ENCODE measurements at places on chromosomes 16 and 17. TPM values are rescaled to one million over a fixed set of nuclear protein-coding genes. Genes with fewer than 3 reads are reported as not detected.

Gene B4GALNT2
- polyA plus RNA-seq: not detected

GRCh38 chr17:49585422-49586027 is 9.9 kb downstream of the NXPH3 start:
- H3K4me1 ChIP-seq: no peaks in the 10 kb centered on the region
- no peak for DNase-seq
- H3K27me3 ChIP-seq: no peaks in the 10 kb centered on the region
- no peak overlapping the region for H3K4me3 ChIP-seq
- H3K27ac ChIP-seq: no peak overlapping the region

DNA sequence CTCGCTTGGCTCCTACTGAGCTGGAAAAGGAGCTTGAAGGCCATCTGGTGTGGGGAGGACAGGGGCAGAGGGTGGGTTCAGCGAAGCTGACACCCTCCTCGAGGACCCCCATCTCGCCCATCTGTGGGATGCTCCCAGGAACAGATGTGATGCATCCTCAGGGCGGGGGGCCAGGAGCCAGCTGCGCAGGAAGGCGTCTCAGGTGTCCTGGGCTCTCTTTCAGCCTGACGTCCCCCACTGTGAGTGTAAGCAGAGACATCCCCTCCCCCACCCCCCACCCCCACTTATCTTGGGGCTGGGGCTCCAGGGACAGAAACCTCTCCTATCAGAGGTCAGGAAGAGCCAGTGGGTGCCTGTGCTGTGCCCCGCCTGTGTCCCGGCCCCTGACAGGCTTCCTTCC is 16.2 kb downstream of the KIF19 start:
- H3K36me3 ChIP-seq: no peaks in the 10 kb centered on the region
- H3K27me3 ChIP-seq: no peaks in the 10 kb centered on the region
- H3K4me1 ChIP-seq: no peaks in the 10 kb centered on the region
- no peak for DNase-seq
- no peak overlapping the region for H3K4me3 ChIP-seq

DNA sequence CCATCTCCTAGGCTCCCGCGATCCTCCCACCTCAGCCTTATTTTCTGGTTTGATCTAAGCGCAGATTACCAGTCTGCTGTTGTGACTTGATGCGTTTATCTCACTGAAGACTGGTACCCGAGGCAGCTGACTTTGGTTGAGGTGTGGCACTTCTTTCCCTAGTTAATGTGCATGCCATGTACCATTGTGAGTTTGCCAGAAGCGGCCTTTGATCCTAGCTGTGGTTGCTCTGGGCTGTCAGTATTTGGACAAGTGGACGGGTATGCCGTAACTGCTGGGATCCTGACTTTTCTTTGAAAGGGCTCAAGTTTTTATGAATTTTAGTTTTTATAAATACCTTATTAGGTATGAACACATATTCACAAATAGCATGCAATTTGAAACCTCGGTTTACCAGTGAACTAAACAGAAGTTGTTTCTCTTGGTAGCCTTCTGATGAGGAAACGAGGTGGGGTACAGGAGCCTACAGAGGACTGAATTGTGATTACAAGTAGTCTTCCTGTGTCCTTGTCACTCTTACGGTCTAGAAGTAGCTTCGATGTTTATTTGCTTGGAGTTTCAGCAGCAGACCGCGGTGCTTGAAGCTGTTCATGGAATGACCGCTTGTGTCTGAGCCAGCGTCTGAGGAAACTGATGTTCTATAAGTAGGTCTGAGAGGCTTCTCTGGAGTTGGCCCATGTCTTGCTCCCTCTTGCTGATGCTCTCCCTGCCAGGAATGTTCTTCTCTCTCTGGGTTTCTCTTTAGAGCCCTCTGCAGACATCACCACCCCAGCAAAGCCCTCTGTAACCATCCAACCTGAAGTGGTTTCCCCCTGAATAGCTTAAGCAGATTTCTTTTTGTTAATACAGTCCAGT is 40.0 kb downstream of the SEC14L1 start:
- no peaks in the 10 kb centered on the region for H3K27me3 ChIP-seq
- peak; percentile 49 for DNase-seq
- H3K4me3 ChIP-seq: peak overlapping the region; percentile 16
- no peaks in the 10 kb centered on the region for H3K36me3 ChIP-seq

GRCh38 chr17:7823581-7824001 is 10.4 kb upstream of the KDM6B start:
- H3K27me3 ChIP-seq: no peaks in the 10 kb centered on the region
- H3K4me1 ChIP-seq: no peaks in the 10 kb centered on the region
- no peak overlapping the region for H3K27ac ChIP-seq

DNA sequence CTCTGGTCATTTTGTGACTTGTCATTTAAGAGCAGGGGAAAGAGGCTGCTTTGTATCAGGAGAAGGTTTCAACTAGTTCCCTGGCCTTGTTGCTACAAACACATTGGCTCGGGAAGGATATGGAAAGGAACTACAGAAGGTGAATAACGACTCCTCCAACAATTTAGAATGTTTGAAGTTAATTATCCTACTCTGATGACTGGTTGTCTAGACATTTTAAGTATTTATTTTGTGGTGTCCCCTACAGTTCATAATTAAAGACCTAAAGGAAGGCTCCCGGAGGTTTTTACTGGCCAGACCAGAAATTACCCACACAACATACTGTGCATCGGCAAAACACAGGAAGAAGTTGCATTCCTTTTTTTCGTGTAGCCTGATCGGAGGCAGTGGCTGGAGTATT is 515.8 kb upstream of the SALL1 start:
- DNase-seq: no peak
- no peaks in the 10 kb centered on the region for H3K36me3 ChIP-seq

DNA sequence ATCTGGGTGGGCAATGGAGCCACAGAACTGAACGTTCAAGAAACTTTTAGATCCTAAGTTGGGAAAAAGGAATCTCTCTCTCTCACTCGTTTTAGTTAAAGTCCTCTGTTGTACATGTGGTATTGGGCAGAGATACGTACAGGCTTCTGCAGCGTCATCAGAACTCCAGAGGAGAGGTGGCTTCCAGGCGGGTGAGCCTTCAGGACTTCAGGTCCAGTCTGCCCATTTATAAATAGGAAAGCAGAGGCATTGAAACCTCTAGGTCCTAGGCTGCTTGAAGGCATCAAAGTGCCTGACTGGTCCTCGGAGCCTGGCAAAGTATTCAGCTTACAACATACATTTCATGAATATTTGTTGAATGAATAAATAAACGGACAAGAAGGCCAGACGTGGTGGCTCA is 8.1 kb upstream of the TNFRSF13B start:
- peaks cover 15% of the 10 kb centered on the region for H3K4me1 ChIP-seq
- no peaks in the 10 kb centered on the region for H3K27me3 ChIP-seq

- no peak overlapping the region for H3K4me3 ChIP-seq
- H3K4me1 ChIP-seq: no peaks in the 10 kb centered on the region
- DNase-seq: no peak
- H3K36me3 ChIP-seq: no peaks in the 10 kb centered on the region
- no peaks in the 10 kb centered on the region for H3K27me3 ChIP-seq
- no peak overlapping the region for H3K27ac ChIP-seq
Measured at GRCh38 chr16:52407778-52408177, 139.2 kb downstream of the TOX3 start.

DNA sequence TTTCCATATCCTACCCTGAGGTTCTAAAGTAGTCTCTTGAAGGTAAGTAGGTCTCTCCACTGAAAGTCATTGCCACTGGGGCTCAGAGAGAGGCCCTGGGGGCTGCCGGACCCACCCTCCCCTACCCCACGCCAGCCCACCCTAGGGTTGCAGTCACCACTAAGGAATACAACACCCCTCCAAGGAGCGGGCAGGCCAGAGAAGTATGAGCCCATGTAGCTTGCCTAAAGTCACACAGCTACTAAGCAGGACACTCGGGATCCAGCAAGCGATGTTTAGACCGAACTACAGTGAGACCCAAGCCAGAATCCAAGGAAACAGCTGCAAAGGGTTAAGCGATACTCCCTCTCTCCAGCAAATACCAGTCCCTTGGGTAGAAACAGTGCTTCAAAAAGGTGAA is 27.0 kb downstream of the C16orf78 start:
- no peaks in the 10 kb centered on the region for H3K27me3 ChIP-seq
- H3K4me3 ChIP-seq: no peak overlapping the region
- DNase-seq: no peak
- no peak overlapping the region for H3K27ac ChIP-seq
- H3K36me3 ChIP-seq: no peaks in the 10 kb centered on the region

DNA sequence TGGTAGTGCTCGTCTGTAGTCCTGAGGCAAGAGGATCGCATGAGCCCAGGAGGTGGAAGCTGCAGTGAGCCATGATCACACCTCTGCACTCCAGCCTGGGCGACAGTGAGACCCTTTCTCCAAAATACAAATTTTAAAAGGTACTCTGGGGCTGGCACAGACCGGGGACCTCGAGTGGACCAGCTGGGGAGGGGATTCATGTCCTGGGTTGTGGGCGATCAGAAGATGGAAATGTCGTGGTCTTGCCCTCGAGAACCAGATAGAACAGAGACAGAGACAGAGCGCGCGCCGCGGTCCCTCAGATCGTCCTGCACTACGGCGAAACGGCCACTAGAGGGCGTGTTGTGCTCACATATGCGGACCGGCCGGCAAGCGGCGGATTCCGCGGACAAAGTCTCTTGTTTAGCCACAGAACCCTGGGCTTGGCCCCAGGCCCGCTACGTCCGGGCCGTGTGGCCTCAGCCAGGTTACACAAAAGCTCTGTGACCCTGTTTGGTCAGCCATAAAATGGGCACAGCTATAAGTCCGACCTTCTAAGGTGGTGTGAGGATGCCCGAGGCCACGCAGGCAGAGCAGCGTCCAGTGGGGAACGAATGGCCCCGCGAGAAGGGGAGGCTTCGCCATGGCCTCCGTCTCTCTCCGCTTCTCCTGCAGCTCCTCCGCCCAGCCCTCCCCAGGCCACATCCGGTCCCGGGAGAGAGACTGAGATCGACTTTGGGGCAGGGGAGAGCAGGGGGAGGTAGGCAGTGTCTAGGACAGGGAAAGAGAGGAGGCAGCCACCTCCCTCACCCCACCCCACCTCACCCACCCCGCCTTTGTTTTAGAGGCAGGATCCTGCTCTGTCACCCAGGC is 14.6 kb upstream of the SBK1 start:
- no peaks in the 10 kb centered on the region for H3K27me3 ChIP-seq
- peak; percentile 73 for DNase-seq
- H3K4me3 ChIP-seq: peak overlapping the region; percentile 71
